ENCODE measurements at places on chromosomes 4 and X. TPM values are rescaled to one million over a fixed set of nuclear protein-coding genes. Genes with fewer than 3 reads are reported as not detected.

The TMEM35A gene
- not detected for total RNA-seq

The CXCR3 gene
- total RNA-seq, result not detected

The USP38 gene
- total RNA-seq, result 17.1 TPM

The JCHAIN gene
- not detected for total RNA-seq

DNA sequence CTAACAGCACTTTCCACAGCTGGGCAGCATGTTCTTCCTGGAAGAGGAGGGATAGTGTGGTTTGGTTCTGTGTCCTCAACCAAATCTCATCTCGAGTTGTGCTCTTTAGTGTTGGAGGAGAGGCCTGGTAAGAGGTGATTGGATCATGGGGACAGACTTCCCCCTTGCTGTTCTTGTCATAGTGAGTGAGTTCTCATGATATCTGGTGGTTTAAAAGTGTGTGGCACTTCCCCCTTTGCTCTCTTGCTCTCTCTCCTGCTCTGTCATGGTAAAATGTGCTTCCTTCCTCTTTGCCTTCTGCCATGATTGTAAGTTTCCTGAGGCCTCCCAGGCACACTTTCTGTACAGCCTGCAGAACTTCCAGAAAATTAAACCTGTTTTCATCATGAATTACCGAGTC, 133.7 kb upstream of the NDP start:
- no peak for DNase-seq

- DNase-seq, result no peak
Measured at GRCh38 chrX:51795136-51795535, 51.9 kb downstream of the GSPT2 start.

DNA sequence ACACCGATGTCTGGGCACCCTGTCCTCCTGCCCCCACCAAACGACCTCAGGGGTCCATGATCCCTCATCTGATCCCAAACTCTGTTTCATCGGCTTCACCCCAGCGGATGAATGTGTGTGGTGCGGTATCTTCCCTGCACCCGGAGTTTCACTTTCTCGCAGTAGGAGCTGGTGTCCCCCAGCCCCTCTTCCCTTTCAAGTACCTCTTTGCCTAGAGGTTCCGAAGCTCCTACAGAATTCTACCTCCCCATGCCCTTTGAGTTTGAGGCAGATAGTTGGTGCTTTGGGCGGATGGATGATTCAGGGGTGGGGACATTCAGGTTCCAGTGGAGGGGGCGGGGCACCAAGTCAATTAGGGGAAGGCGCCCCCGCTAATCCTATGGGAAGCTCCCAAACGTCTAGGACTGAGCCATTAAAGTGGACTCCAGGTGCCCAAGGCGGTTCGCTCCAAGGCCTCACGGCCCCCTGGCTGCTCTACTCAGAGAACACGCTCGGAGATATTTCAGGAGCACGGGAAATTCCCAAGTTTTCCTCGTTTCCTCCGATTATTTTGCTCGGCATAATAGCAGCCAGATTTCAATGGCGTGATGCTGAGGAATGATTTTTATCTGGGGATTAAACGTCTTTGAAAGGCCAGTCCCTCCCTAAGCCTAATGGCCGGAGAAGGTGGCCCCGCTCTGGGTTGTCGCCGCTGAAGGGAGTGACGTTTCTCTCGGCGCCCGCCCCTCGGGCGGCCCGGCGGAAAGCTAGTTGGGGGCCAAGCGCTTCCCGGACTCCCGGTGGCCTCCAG, 1.3 kb downstream of the MSX1 start:
- no peak for DNase-seq

The AWAT1 gene
- not detected for total RNA-seq

All from Calu3 (cell line).